Activated CD8-positive, alpha-beta memory T cell treated with anti-CD3 and anti-CD28 coated beads for 4 hours (primary cell): ENCODE measurements at places on chromosomes 7 and 10.

DNA sequence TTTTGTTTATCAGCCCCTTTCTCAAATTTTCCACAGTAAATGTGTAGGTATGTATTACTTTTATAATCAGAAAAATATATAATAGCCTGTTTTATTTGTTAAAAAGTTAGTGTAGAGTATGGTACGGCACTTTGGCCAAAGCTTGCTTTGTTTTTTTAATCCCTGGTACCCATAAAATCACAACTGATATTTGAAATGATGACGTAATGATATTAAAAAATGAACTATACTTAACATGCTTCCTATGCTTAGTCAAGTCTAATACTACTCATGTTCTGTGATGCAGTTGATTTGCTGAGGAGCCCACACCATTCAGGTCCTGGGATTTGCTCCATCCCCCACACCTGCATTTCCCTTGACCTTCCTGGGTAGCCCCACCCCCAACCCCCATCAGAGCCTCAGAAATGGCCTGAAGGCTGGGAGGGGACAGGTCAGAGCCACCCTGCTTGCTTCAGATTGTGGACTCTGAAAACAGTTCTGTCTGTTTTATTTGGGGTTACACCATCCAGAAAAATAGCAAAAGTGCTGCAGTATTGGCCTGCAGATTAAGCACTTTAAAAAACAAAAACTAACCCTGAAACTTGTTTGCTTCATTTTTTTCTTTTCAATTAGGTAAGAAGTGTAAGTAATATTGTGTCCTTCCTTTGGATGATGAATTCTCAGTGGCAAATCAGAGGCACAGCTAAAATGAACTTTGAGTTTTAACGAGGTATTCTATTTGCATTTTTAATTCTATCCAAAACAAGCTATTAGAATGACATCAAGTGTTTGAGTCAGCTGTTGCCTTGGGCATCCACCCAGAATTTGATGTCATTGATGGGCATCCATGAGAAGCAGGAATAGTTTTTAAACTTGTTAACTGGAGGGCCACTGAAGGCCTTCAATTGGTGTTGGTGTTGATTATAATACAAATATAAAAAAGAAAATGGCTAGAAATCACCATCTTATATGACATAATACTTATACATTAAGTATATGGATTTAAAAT, 23.3 kb downstream of the PLCE1 start:
- DNase-seq = no peak

- DNase-seq = no peak
These were observed 160.2 kb downstream of the BICC1 start for GRCh38 chr10:58672845-58673244.

- DNase-seq = no peak
These were observed 12.3 kb downstream of the SVIL start for GRCh38 chr10:29622382-29622922.

GRCh38 chr7:140035400-140036223, 27.1 kb downstream of the PARP12 start:
- no peak for DNase-seq

DNA sequence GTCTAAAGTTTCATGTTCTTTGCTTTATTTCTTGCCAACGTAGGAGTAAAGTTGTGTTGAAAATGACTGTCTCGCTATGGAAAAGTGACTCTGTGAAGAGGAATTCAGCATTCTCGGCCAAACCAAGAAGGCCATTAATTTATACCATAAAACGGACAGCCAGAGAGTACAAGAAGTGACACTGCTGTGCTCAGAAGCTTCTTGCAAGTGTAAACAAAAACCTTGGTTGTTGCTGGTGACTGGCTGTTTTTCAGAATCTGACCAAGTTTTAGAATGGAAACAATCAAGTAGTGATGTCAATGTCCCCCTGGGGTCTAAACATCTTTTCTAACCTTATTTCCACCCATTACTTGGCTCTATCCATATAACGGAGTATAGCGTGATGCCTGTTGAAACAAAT, 201.9 kb downstream of the INHBA start:
- DNase-seq = no peak
